ENCODE measurements at places on chromosomes 2 and 18.

DNA sequence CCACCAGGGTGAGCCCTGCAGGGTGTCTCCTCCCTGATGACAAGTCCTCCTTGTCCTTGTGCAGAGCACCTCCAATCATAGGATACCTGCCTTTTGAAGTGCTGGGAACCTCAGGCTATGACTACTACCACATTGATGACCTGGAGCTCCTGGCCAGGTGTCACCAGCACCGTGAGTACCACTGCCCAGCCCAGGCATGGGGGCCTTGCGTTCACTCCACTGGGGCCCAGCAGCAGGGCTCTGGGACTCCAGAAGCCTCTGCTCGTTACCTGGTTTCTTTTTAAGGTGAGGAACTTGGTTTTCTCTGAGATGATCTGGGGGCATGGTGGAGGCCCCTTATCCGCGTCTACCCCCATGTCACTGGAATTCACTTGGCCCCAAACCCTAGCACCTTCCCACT lies 36.5 kb upstream of the RPL31 start:
- peaks cover 7% of the 10 kb centered on the region for H3K36me3 ChIP-seq
- no peak overlapping the region for H3K4me3 ChIP-seq
- H3K27ac ChIP-seq = no peak overlapping the region
- no peaks in the 10 kb centered on the region for H3K27me3 ChIP-seq
- peaks cover 21% of the 10 kb centered on the region for H3K4me1 ChIP-seq

DNA sequence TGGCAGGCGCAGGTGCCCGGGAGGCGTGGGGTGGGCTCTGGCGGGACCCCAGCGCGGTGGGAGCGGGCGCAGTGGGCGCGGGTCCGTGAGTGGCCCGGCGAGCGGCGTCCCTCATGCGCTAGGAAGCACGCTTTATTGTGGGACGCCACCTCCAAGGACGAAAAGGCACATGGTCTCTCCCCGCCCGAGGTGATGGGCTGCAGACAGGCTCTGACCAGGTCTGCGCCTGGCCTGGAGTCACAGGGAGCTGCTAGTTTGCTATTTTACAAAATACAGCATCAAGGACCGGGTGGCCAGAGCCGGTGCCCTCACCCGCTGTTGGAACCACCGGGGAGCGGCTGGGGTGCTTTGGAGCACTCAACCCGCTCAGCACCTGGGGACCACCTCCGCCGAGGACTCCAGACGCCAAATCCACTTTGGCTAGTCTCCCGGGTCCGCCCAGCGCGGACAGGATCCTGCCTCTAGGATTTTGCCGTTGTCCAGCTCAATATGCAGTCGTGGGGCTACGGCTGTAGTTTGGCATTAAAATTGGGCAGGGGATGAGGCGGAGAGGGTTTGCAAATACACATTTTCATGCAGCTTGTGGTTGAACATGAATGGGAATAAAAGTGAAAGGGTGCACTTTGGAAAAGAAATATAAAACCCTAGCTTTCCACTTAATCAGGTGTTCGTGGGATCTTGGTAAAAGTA lies 65.4 kb downstream of the LRRFIP1 start:
- peak overlapping the region; percentile 72 for H3K4me3 ChIP-seq
- H3K4me1 ChIP-seq = peaks cover 71% of the 10 kb centered on the region
- DNase-seq = no peak
- peak overlapping the region; percentile 76 for H3K27ac ChIP-seq
- no peaks in the 10 kb centered on the region for H3K27me3 ChIP-seq

DNA sequence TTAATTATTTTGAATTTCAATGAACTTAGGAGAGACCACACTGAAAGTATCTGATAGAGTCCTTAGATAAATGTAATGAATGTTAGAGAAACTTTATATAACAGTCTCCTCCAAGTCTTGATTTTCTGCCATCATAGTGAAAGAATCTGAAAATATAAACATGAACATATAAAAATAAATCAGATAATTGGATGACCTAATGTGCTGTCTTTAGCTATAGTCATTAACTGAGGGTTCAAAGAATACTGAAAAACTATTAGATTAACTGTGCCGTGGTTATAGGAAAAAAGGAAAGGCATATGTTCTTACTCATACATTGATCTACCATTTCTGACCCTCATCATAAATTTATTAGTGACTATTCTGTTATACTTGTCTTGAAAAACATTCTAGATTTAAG lies 47.0 kb upstream of the SPAG16 start:
- DNase-seq = no peak
- H3K36me3 ChIP-seq = no peaks in the 10 kb centered on the region
- H3K27me3 ChIP-seq = no peaks in the 10 kb centered on the region
- H3K4me3 ChIP-seq = no peak overlapping the region
- H3K27ac ChIP-seq = no peak overlapping the region
- H3K4me1 ChIP-seq = no peaks in the 10 kb centered on the region

DNA sequence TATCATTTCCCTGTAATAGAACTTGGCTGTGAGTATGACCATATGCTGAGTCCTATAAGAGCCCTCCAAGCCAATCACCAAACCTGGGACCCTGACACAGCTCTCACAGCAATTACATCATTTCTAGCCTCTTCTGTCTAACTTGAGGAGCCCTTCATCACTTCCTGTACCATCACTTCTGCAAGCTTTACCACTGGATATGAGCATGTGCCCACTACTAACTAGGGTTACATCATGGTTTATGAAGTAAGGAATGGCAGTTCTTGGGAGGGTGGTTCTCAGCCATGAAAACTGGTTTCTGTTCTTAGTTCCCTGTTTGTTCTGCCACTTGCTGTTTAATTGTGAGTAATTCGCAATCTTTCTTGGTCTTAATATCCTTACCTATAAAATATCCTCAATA lies 31.0 kb upstream of the EPB41L3 start:
- no peak for DNase-seq
- no peak overlapping the region for H3K4me3 ChIP-seq
- no peak overlapping the region for H3K27ac ChIP-seq
- H3K4me1 ChIP-seq = no peaks in the 10 kb centered on the region

DNA sequence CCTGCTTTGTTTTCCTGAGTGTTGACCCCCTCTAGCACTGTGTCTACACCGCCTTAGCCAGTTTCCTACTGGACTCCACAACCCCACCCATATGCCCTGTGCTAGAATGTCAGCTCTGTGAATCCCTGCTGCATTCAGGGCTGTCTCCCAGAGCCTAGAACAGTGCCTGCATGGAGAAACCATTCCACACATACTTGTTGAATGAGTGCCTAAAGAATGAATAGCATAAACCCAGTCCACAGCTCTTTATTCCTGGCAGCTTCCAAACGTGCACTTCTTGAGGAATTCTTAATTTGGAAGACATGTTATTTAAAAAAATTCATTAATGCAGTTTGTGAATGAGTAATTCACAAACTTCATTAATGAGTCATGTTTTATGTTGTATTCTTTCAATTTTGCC lies 6.5 kb upstream of the NAPG start:
- no peak overlapping the region for H3K27ac ChIP-seq
- no peak for DNase-seq
